ENCODE measurements at places on chromosomes 4 and X.

DNA sequence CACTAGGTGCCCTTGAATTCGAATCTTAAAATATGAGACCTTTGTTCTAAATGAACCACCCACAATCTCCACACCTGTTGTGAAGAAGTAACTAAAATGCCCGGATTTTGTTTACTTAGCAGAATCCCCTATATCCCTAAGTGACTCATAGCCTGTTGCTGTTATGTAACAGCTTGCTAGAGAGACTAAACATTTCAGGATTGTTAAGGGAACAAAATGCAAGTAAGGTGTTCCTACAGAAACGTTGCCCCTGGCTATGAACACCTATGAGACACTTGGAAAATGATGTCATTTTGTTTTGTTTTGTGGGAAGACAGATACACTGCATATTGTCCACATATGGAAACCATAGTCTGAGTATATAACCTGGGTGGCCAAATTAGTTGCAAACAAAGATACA, 24.2 kb upstream of the MXRA5 start:
- no peak for DNase-seq

- no peak for DNase-seq
These were observed 19.1 kb upstream of the RBM47 start for GRCh38 chr4:40648742-40649281.

DNA sequence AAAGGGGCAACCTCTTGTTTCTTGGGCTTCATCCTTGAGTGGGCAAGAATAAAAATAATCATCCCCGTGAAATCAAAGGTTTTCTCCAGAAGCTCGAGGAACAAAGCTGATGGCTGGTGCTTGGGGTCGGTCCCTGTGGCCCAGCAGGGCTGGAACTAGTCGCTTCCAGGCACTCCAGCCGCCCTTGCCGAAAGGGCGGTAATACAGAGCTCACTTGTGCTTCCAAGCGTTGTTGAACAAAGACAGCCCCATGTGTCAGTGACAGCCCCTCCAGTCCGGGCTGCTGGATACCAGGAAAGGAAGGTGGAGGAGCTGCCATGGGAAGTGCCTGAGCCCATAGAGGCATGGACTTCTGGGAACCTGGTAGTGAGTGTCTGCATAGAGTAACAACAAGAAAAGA, 5.2 kb downstream of the HELT start:
- no peak for DNase-seq

- DNase-seq = no peak
These were observed 142.0 kb downstream of the RTL3 start for GRCh38 chrX:78517124-78517523.

- DNase-seq = no peak
These were observed 251 bp downstream of the KIAA0232 start for GRCh38 chr4:6782846-6783110.

DNA sequence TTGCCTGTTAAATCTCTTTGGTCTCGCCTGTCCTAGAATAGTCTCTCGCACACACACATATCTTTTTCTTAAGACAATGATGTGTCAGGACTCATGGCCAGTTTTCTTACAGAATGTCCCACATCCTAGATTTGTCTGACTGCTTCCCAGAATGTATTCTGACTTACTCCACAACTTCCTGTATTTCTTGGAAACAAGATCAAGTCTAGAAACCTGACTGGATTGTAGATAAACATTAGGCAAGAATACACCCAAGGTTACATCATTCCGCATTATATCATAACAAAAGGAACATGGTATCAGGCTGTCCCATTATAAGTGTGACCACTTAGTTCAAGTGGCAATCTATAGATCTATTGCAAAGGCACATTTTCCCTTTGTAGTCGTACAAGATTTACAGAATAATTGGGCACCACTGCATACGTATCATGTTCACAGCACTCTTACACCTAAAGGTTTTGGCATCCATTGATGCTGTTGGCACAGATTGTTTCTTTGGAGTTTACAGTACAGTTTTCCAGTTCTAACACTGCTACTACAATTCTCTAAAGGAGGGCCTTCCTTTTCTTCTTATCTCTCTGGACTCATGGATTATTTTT, 56.4 kb downstream of the FBXW7 start:
- no peak for DNase-seq

DNA sequence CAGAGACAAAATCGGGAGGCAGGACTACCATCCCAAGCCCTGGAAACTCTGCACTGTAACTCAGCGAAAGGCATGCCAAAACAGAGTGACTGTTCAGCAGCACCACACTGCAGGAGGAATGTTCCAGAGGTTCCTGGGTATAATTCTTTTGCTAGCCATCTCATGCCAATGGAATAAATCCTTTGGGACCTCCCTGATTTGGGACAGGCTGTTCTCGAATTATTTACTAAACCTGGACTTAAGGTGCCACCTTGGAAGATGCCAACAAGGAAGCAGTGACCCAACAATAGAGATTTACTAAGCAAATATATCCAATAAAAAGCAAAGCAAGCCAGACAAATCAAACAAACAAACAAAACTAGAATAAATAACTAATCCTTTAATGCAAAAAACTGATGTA, 9.3 kb downstream of the AADAT start:
- DNase-seq = no peak

DNA sequence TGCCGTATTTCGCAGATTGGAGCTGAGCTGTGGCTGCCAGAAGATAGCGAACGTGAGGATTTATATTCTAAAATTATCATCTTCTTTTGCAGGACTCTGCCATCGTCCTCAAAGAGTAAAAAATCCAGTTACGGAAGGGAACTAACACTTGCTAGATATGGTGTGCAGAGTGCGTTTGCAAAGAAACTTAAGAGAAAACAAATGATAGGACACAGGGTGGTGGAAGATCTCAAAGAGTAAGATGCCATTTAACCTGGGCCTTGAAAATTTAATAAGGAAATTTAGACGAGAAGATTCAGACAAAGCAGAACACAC, 566 bp downstream of the LARP7 start:
- no peak for DNase-seq

DNA sequence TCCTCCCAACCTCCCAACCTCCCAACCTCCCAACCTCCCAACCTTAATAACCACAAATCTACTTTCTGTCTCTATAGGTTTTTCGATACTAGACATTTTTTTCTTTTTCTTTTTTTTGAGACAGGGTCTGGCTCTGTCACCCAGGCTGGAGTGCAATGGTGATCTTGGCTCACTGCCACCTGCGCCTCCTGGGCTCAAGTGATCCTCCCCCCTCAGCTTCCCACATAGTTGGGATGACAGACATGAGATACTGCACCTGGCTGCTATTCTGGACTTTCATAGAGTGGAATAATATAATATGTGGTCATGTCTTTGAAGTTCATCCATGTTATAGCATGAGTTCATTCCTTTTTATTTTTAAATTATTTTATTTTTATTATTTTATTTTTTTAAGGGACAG, 39.5 kb upstream of the ZFX start:
- no peak for DNase-seq

- DNase-seq = no peak
These were observed 126.7 kb downstream of the RBM47 start for GRCh38 chr4:40502934-40503333.

DNA sequence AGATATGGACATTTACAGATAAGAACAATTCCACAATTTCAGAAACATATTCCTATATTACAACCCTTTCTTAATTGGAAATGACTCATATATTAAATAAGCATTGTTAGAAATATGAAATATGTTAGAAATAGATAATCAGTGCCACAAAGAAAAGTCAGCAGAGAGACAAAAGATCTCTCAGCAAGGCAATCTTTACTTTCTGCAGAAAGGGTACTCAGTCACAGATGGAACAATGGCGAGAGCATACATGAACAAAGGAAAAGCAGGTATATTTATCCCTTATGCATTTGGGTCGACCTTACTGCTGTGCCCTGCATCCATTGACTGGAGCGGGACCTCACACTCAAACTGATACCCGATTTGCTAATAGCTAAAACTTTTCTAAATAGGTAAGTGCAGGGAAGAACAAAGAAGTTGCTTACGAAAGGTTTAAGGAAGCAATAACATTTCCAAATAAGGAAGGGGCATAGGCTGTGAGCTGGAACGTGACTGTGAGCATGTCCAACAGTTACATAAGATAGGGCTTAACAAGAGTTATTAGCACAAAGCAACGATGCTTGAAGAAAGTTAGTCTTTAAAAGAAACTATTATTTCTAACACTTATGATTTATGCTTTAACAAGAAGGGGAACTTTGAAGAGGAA, 40.8 kb downstream of the MGARP start:
- no peak for DNase-seq

- DNase-seq = no peak
These were observed 189.8 kb downstream of the PPP3CA start for GRCh38 chr4:101157415-101158133.

GRCh38 chr4:118740869-118741268, 55.7 kb downstream of the METTL14 start:
- no peak for DNase-seq

DNA sequence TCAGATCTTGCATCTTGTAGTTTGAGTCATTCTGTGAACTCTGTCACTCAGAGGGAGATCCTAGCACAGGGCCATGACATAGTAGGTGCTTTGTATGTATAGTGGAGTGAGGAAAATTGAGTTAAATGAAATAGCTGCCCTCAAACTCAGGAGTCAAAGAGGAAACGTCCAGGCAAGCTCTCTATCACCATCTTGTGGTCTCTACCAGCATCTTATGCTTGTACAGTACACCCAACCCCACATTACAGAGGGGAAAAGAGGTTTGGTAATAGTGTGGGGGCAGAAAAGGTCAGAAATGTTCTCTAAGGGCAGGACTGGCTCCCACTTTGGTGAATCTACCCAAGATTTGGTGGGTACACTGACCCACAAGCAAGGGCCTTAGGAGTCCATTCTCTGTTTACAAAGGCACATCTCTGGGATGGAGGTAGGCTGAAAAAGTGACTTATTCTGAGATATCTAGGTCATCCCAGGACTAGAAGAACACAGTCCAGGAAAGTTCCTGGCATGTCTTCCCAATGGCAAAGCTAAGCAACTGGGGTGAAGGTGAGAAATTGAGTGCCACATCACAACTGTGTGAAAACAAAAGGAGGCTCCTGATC, 131.8 kb downstream of the OR13H1 start:
- peak; percentile 7 for DNase-seq

- DNase-seq = no peak
These were observed 9.2 kb downstream of the CTSO start for GRCh38 chr4:155944516-155944915.

DNA sequence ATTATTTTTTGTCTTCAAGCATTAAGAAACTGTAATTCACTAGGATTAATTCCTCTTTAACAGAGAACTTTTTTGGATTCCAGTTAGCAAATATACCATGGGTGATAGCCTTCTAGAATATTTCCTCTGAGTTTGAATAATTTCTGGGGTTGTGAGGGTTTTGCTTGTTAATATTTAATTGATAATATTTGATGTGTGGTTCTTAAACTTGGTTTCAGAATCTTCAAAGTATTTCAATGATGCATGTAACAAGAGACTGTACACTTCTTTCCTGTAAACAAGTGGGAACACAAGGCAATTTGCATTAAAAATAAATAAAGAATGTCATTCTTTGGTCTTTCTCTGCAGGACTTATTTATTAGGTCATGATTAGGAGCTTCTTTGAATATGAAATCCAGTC, 9.5 kb upstream of the C4orf51 start:
- no peak for DNase-seq

GRCh38 chrX:151828439-151829080, 84.1 kb upstream of the MAGEA4 start:
- DNase-seq = no peak
